ENCODE measurements at places on chromosomes 3 and 15.

- DNase-seq = peak; percentile 20
These were observed 493.3 kb downstream of the MAGI1 start for GRCh38 chr3:65545429-65545828.

- DNase-seq = peak; percentile 49
These were observed 35.5 kb upstream of the CGNL1 start for GRCh38 chr15:57340682-57341259.

- DNase-seq = no peak
These were observed 192.9 kb upstream of the SLITRK3 start for GRCh38 chr3:165389064-165389463.

DNA sequence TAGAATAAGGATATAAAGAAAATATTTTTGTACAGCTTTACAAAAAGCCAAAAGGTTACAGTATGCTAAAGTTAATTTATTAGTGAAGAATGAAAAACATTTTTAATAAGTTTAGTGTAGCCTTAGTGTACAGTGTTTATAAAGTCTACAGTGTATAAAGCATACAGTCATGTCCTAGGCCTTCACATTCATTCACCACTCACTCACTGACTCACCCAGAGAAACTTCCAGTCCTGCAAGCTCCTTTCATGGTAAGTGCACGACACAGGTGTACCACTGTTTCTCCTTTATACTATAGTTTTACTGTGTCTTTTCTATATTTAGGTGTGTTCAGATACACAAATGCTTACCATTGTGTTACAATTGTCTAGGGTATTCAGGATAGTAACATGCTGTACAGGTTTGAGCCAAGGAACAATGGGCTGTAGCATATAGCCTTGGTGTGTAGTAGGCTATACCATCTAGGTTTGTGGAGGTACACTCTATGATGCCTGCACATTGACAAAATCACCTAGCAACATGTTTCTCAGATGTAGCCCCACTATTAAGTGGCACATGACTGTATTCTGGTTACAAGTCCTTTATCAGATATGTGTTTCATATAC lies 197.1 kb upstream of the KBTBD8 start:
- no peak for DNase-seq

DNA sequence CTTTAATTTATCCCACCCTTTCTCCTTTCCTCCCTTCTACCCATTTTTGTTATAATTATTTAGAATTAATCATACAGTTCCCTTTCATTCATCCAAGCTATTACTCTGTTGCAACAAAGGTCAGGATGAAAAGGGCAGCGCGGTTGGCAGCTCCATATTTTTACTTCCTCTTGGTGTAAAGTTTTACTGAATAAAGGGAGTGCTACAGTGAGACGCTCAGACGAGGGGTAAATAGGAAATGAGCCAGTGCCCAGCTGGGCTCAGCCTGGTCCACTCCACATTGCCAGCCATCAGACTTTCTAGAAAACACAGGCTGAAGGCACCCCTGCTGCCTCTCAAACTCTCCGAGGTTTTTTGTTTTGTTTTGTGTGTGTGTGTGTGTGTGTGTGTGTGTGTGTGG lies 21.9 kb upstream of the ZBTB38 start:
- DNase-seq = no peak
